ENCODE measurements at places on chromosomes 11 and 22.

GRCh38 chr11:78259777-78260487 is 71.2 kb downstream of the USP35 start:
- no peak for DNase-seq

DNA sequence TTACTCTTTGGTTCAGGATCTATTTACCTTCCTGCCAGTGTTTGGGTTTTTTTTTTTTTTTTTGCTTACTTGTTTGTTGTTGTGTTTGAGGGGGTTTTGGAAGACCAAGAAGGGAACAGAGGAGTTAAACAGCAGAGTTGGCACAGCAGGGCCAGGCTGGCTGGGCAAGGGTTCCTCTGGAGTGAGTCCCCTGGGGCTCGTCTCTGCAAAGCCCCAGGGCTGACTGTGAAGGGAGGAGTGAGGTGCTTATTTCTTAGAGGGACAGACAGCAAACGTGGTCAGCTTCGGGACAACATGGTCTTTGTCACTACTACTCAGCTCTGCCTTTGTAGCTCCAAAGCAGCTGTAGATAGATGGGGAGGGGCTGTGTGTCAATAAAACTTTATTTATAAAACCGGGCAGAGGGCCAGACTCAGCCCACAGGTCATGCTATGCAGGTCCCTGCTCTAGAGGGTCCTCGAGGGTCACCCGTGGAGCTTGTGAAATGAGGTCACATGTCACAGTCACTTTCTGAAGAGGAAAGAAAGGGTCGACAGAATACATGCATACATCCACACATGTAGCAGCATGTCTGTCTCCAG is 1404.7 kb downstream of the BRD1 start:
- DNase-seq: no peak

GRCh38 chr11:28526406-28526751 is 418.2 kb downstream of the METTL15 start:
- no peak for DNase-seq

DNA sequence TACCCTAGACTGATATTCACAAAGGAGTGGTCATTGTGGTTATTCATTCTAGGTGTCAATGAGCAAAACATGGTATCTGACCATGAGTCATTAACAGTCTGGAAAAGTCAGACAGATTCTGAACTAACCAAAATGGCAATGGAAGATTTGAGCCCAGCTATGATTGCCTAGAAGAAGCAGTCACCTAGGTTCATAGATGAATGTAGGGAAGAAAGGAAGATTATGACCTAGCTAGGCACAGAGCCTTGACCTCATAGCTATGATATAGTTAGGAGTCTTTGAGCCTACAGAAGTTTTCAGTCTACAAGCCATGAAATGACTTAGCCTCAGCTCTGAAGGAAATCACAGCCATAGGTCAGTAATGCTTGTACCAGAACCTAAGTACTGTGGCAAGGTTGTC is 351 bp downstream of the OR56A4 start:
- DNase-seq: no peak

- DNase-seq: no peak
These were observed 1493.7 kb downstream of the TBC1D22A start for GRCh38 chr22:48256041-48256739.

All from stimulated activated CD4-positive, alpha-beta T cell treated with anti-CD3 and anti-CD28 coated beads, Interleukin-1b, Interleukin-23, amount 100 ng/mL, for 24 hours (primary cell).